Keratinocyte (primary cell): ENCODE measurements at places on chromosomes 3 and 15. TPM values are rescaled to one million over a fixed set of nuclear protein-coding genes. Genes with fewer than 3 reads are reported as not detected.

- H3K4me3 ChIP-seq: no peak overlapping the region
- H3K36me3 ChIP-seq: peaks cover 7% of the 10 kb centered on the region
- no peaks in the 10 kb centered on the region for H3K27me3 ChIP-seq
Observed at GRCh38 chr15:43429687-43430086, 58.8 kb downstream of the TUBGCP4 start.

- peak; percentile 61 for DNase-seq
- peak overlapping the region; percentile 95 for H3K27ac ChIP-seq
- H3K27me3 ChIP-seq: no peaks in the 10 kb centered on the region
- peaks cover 4% of the 10 kb centered on the region for H3K36me3 ChIP-seq
- H3K4me1 ChIP-seq: peaks cover 38% of the 10 kb centered on the region
- H3K4me3 ChIP-seq: peak overlapping the region; percentile 43
Observed at GRCh38 chr15:98668566-98669308, 20.4 kb downstream of the IGF1R start.

- H3K36me3 ChIP-seq: no peaks in the 10 kb centered on the region
- peaks cover 14% of the 10 kb centered on the region for H3K4me1 ChIP-seq
- H3K27ac ChIP-seq: peak overlapping the region; percentile 25
- peak; percentile 46 for DNase-seq
- no peaks in the 10 kb centered on the region for H3K27me3 ChIP-seq
- H3K4me3 ChIP-seq: no peak overlapping the region
Observed at GRCh38 chr15:90680371-90680935, 36.7 kb upstream of the BLM start.

The COL6A6 gene
- polyA plus RNA-seq: not detected in 3 replicates

GRCh38 chr3:172003146-172003545 lies 36.2 kb upstream of the FNDC3B start:
- no peak for DNase-seq
- H3K27ac ChIP-seq: no peak overlapping the region
- no peaks in the 10 kb centered on the region for H3K4me1 ChIP-seq
- no peak overlapping the region for H3K4me3 ChIP-seq
- no peaks in the 10 kb centered on the region for H3K27me3 ChIP-seq

DNA sequence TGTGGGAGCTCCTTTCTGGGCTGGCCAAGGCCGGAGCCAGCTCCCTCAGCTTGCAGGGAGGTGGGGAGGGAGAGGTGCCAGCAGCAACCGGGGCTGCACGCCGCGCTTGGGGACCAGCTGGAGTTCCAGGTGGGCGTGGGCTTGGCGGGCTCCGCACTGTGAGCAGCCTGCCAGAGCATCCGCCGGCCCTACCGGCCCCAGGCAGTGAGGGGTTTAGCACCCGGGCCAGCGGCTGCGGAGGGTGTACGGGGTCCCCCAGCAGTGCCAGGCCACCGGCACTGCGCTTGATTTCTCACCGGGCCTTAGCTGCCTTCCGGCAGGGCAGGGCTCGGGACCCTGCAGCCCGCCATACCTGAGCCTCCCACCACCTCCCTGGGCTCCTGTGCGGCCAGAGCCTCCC lies 651.0 kb upstream of the ARPP21 start:
- no peaks in the 10 kb centered on the region for H3K36me3 ChIP-seq
- no peaks in the 10 kb centered on the region for H3K4me1 ChIP-seq
- H3K27ac ChIP-seq: no peak overlapping the region
- H3K4me3 ChIP-seq: no peak overlapping the region
- no peak for DNase-seq
- no peaks in the 10 kb centered on the region for H3K27me3 ChIP-seq

GRCh38 chr15:85125056-85125661 lies 143.5 kb downstream of the PDE8A start:
- H3K4me1 ChIP-seq: peaks cover 7% of the 10 kb centered on the region
- H3K36me3 ChIP-seq: peaks cover 2% of the 10 kb centered on the region
- peak; percentile 19 for DNase-seq
- H3K27me3 ChIP-seq: no peaks in the 10 kb centered on the region

The CCPG1 gene
- 7.1 to 12.4 TPM (median 10.5 TPM) in 3 replicates for polyA plus RNA-seq

GRCh38 chr15:69810431-69811354 lies 287.0 kb downstream of the TLE3 start:
- DNase-seq: no peak
- no peak overlapping the region for H3K4me3 ChIP-seq
- H3K27ac ChIP-seq: no peak overlapping the region
- peaks cover 56% of the 10 kb centered on the region for H3K27me3 ChIP-seq

DNA sequence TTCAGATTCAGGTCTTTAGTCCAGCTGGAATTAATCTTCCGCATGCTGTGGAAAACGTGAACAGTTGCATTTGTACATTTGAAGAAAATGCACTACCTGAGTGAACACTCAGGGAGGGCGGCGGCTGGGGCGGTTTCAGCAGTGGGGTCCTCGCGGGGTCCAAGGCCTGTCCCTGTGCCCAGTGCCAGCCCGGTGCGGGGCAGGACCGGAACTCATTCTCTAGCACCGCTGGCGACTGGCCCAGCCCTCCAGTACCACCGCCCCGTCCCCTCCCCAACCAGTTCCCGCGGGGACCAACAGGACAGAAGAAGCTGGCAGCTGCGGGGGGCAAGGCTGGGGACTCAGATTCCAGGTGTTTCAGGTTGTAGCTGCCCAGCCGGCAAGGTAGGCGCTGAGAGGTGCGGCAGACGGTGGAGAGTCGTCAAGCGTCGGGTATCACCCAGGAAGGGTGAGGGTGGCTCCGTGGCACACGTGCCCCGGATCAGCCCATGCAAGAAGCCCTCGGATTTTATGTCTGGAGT lies 72.2 kb upstream of the ARNT2 start:
- DNase-seq: no peak
- no peaks in the 10 kb centered on the region for H3K4me1 ChIP-seq
- no peaks in the 10 kb centered on the region for H3K36me3 ChIP-seq
- H3K27ac ChIP-seq: no peak overlapping the region
- H3K27me3 ChIP-seq: no peaks in the 10 kb centered on the region

GRCh38 chr15:59042041-59042440 lies 54.6 kb downstream of the RNF111 start:
- no peaks in the 10 kb centered on the region for H3K4me1 ChIP-seq
- no peak overlapping the region for H3K4me3 ChIP-seq
- peaks cover 2% of the 10 kb centered on the region for H3K36me3 ChIP-seq
- DNase-seq: no peak

The CYP19A1 gene
- polyA plus RNA-seq: not detected in 3 replicates

GRCh38 chr15:91928675-91929074 lies 75.2 kb downstream of the SLCO3A1 start:
- no peaks in the 10 kb centered on the region for H3K4me1 ChIP-seq
- no peak overlapping the region for H3K27ac ChIP-seq
- no peak overlapping the region for H3K4me3 ChIP-seq
- H3K27me3 ChIP-seq: no peaks in the 10 kb centered on the region
- H3K36me3 ChIP-seq: no peaks in the 10 kb centered on the region
- DNase-seq: no peak

DNA sequence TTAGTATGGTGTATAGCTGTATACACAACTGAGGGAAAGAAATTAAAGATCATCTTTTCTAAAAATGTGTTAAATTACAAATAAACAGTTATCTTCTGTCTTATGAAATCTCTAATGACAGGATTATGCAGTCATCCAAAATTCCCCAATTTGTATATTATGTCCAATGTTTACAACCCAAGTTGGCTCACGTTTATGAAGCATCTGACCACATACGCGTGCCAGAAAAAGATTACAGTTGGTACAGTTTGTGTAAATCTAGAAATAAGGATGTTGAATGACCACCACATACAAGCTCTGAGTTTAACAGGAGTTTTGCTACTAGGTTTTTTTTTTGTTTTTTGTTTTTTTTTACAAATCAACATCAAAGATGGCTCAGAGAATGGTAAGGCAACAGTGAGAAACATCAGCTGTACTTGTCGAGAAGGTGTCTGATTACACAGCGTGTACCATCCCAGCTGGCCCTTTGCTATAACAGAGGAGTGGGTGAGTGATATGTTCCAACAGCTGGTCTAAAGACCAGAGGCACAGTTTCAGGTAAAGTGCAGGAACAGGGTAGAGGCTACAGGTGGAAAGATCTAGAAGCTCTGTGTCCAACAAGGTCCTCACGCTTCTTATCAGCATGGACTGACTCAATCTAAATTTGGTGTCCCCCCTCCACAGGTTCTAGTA lies 47.1 kb downstream of the USF3 start:
- no peak overlapping the region for H3K27ac ChIP-seq
- no peak for DNase-seq
- H3K27me3 ChIP-seq: no peaks in the 10 kb centered on the region
- no peak overlapping the region for H3K4me3 ChIP-seq
- no peaks in the 10 kb centered on the region for H3K4me1 ChIP-seq

- H3K27ac ChIP-seq: peak overlapping the region; percentile 60
- peak overlapping the region; percentile 85 for H3K4me3 ChIP-seq
- H3K27me3 ChIP-seq: no peaks in the 10 kb centered on the region
- H3K36me3 ChIP-seq: peaks cover 33% of the 10 kb centered on the region
- peaks cover 10% of the 10 kb centered on the region for H3K4me1 ChIP-seq
Observed at GRCh38 chr15:74906067-74906449, 593 bp downstream of the FAM219B start.

The PSMD6 gene
- polyA plus RNA-seq: 64.8 to 100 TPM (median 95.2 TPM) in 3 replicates

The ECE2 gene
- polyA plus RNA-seq: not detected in 3 replicates

GRCh38 chr3:15180042-15180611 lies 25.9 kb upstream of the CAPN7 start:
- no peak overlapping the region for H3K4me3 ChIP-seq
- no peaks in the 10 kb centered on the region for H3K4me1 ChIP-seq
- DNase-seq: no peak
- H3K27ac ChIP-seq: no peak overlapping the region

DNA sequence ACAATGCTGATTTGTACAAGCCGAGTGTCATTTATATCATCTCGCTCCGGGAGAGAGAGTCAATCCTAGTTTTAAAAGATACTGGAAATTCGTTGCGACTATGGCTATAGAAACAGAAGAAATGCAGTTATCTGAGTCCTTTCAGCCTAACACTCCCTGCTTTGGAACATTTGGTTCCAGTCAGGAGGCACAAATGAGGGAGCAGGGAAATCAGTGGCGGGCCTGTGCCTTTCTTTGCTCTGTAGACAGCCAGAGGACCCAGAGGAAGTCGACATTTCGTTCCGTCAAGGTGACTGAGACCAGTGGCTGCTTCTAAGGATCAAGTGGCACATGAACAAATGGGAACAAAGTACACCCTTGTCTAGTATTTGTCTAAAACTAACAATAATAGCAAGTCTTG lies 745 bp upstream of the RIOX2 start:
- peaks cover 15% of the 10 kb centered on the region for H3K4me1 ChIP-seq
- H3K36me3 ChIP-seq: no peaks in the 10 kb centered on the region
- no peaks in the 10 kb centered on the region for H3K27me3 ChIP-seq
- H3K27ac ChIP-seq: no peak overlapping the region
- H3K4me3 ChIP-seq: no peak overlapping the region
- no peak for DNase-seq

GRCh38 chr15:69919816-69920215 lies 177.9 kb downstream of the TLE3 start:
- no peaks in the 10 kb centered on the region for H3K4me1 ChIP-seq
- DNase-seq: no peak

GRCh38 chr15:28104326-28104725 lies 5.2 kb upstream of the OCA2 start:
- peaks cover 2% of the 10 kb centered on the region for H3K4me1 ChIP-seq
- H3K36me3 ChIP-seq: no peaks in the 10 kb centered on the region
- no peak overlapping the region for H3K4me3 ChIP-seq
- DNase-seq: no peak
- H3K27me3 ChIP-seq: peaks cover 34% of the 10 kb centered on the region
- H3K27ac ChIP-seq: no peak overlapping the region

GRCh38 chr3:154125378-154126030 lies 4.3 kb downstream of the ARHGEF26 start:
- H3K4me3 ChIP-seq: no peak overlapping the region
- no peak overlapping the region for H3K27ac ChIP-seq
- no peak for DNase-seq
- H3K36me3 ChIP-seq: no peaks in the 10 kb centered on the region
- H3K4me1 ChIP-seq: peaks cover 25% of the 10 kb centered on the region

- H3K4me1 ChIP-seq: peaks cover 30% of the 10 kb centered on the region
- no peaks in the 10 kb centered on the region for H3K36me3 ChIP-seq
- H3K27ac ChIP-seq: peak overlapping the region; percentile 28
- no peak overlapping the region for H3K4me3 ChIP-seq
Observed at GRCh38 chr3:14490255-14490654, 49.9 kb downstream of the GRIP2 start.

The OXTR gene
- polyA plus RNA-seq: 0.08 to 0.19 TPM (median 0.16 TPM) in 3 replicates

The CAMK2N2 gene
- polyA plus RNA-seq: 0.06 to 0.29 TPM (median 0.18 TPM) in 3 replicates

The ZNF654 gene
- polyA plus RNA-seq: 3.5 to 8.2 TPM (median 4.1 TPM) in 3 replicates

DNA sequence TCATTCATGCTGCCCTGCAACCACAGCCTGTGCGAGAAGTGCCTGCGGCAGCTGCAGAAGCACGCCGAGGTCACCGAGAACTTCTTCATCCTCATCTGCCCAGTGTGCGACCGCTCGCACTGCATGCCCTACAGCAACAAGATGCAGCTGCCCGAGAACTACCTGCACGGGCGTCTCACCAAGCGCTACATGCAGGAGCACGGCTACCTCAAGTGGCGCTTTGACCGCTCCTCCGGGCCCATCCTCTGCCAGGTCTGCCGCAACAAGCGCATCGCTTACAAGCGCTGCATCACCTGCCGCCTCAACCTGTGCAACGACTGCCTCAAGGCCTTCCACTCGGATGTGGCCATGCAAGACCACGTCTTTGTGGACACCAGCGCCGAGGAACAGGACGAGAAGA lies 4.7 kb downstream of the TRIM42 start:
- no peak overlapping the region for H3K4me3 ChIP-seq
- no peaks in the 10 kb centered on the region for H3K36me3 ChIP-seq
- no peaks in the 10 kb centered on the region for H3K4me1 ChIP-seq
- no peak overlapping the region for H3K27ac ChIP-seq

GRCh38 chr15:48002767-48003166 lies 118.0 kb upstream of the SLC24A5 start:
- H3K27me3 ChIP-seq: no peaks in the 10 kb centered on the region
- H3K36me3 ChIP-seq: no peaks in the 10 kb centered on the region
- DNase-seq: no peak
- no peaks in the 10 kb centered on the region for H3K4me1 ChIP-seq
- no peak overlapping the region for H3K4me3 ChIP-seq

- H3K27me3 ChIP-seq: no peaks in the 10 kb centered on the region
- H3K27ac ChIP-seq: no peak overlapping the region
- H3K36me3 ChIP-seq: no peaks in the 10 kb centered on the region
- no peak for DNase-seq
Observed at GRCh38 chr3:50599115-50599715, 12.4 kb downstream of the CISH start.

DNA sequence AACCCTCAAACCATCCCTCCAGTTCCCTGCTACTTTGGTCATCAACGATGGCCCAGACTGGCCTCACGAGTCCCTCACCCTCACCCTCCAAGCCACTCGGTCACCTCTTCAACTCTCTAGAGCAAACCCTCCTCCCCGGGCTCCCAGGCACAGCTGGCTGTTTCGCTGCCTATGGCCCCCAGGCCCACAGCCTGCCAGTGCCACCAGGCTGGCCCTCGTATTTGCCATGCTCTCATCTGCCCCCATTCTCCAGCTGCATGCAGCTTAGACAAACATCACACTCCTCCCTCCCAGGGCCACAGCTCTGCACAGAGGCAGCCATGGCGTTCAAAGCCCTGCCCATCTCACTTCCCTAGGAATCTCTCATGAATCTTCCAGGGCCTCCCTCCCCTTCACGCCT lies 13.8 kb downstream of the RAB43 start:
- H3K27me3 ChIP-seq: no peaks in the 10 kb centered on the region
- no peak overlapping the region for H3K4me3 ChIP-seq
- H3K36me3 ChIP-seq: peaks cover 15% of the 10 kb centered on the region

- no peaks in the 10 kb centered on the region for H3K4me1 ChIP-seq
- no peaks in the 10 kb centered on the region for H3K36me3 ChIP-seq
- DNase-seq: no peak
- H3K27ac ChIP-seq: no peak overlapping the region
- H3K4me3 ChIP-seq: no peak overlapping the region
Observed at GRCh38 chr3:108239082-108239481, 16.9 kb upstream of the IFT57 start.
